Aortic smooth muscle cell (primary cell): ENCODE measurements at places on chromosomes 5 and 9. TPM values are rescaled to one million over a fixed set of nuclear protein-coding genes. Genes with fewer than 3 reads are reported as not detected.

Gene FAM221B
- total RNA-seq, result not detected in 2 replicates

Gene CDKN2A
- 8.0 and 10.7 TPM in 2 replicates for total RNA-seq

Gene POU5F2
- 0.53 and 0.99 TPM in 2 replicates for total RNA-seq

Gene CEL
- 0.19 and 0.26 TPM in 2 replicates for total RNA-seq

Gene ERBIN
- total RNA-seq, result 49.4 and 66.0 TPM in 2 replicates

Gene POC5
- total RNA-seq, result 5.8 and 8.3 TPM in 2 replicates

Gene BARHL1
- not detected in 2 replicates for total RNA-seq

Gene ANKRD55
- not detected in 2 replicates for total RNA-seq

Gene ZNG1C
- total RNA-seq, result 25.4 and 32.5 TPM in 2 replicates

Gene QRFP
- total RNA-seq, result not detected in 2 replicates

Gene C9
- 0.25 TPM in 1 of 2 replicates, not detected in the other for total RNA-seq

Gene PCA3
- 0.12 and 0.26 TPM in 2 replicates for total RNA-seq
